T-helper 1 cell (primary cell): ENCODE measurements at places on chromosomes 4 and X.
A peak's percentile ranks its signal among the peaks of the same experiment; 100 is the strongest.

- no peak for DNase-seq
These were observed 121.2 kb downstream of the GASK1B start for GRCh38 chr4:158051401-158052235.

- DNase-seq: no peak
These were observed 2.4 kb upstream of the BCOR start for GRCh38 chrX:40100141-40100536.

DNA sequence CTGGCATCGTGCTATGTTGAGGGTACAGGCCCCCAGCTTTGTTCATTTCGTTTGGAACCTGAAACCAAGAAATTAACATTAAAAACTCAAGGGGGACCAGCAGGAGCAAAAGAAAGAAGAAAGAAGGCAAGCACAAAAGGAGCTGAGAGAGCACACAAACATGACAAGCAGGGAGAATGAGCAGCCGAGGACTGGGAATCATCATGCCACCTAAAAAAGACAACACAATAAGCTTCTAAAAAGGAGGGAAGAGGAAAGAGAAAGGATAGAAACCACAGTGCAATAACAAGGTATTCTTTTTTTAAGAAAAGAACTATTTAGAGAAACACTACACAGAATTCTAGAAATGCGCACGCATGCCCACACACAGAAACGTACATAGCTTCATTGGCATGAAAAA, 103.2 kb upstream of the FAM9B start:
- no peak for DNase-seq

- no peak for DNase-seq
These were observed 74.1 kb downstream of the STARD8 start for GRCh38 chrX:68721546-68721945.

- DNase-seq: peak; percentile 70
These were observed 60.2 kb upstream of the MSN start for GRCh38 chrX:65607070-65607742.

DNA sequence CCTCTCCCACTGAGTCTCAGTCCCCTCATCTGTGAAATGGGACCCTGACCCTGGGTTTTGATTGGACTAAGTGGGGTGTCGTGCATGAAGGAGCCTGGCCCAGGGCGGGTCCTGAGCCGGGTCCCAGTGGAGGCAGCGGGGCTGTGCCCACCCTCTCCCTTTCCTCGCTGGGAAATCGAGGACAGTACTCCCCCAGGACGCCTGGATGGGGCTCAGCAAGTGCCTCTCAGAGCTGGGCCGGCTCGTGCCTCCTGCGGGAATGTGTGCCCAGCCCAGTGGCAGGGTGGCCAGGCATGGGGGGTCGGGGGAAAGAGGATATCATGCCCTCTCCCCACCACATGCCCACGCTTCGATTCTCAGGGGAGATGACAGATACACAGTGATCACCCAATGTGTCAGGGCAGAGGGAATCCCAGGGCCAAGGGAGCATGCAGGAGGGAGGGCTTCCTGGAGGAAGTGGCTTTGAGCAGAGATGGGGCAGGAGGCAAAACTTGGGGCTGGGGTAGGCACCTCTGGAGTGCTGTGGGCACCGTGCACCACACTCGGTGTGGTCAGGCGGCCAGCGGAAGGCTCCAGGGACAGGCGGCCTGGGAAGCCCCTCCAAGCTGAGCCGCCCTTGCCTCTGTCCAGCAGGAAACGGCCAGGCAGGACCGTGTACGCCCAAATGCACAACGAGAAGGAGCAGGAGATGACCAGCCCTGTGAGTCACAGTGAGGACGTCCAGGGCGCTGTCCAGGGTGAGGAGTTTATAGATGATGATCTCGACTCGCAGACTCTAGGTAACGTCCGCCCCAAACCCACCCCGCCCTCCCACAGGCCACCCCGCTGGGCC, 203.0 kb downstream of the AFAP1 start:
- DNase-seq: no peak

DNA sequence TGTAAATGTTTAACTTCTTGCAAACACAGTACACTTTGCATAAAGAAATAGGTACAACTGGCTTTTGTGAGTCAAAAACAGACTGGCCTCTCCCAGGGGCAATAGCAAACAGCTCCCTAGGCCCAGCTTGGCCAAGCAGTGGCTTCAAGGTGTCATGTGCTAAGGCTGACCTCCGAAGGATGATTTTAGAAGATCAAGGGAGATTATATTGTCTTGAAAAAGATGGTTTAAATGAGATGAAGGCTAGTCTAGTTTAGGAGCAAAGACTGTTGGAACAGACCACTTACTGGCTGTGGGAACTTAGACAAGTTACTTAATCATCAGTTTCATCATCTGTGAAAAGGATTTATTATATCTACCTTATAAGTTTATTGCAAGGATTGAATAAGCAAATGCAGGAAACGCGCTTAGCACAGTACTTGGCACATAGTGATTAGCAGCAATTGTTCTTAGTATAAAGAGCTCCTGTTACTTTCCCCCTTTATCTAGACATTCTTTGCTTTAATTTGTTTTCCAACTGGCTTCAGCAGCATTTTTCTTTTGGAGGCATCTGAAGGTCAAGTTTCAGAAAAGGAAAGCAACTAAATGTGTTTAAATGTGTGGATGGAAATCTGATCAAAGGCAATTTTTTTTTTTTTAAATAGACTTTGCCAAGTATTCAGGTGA, 17.2 kb downstream of the ANXA3 start:
- DNase-seq: no peak

GRCh38 chr4:101993842-101994775, 203.6 kb downstream of the BANK1 start:
- DNase-seq: no peak

DNA sequence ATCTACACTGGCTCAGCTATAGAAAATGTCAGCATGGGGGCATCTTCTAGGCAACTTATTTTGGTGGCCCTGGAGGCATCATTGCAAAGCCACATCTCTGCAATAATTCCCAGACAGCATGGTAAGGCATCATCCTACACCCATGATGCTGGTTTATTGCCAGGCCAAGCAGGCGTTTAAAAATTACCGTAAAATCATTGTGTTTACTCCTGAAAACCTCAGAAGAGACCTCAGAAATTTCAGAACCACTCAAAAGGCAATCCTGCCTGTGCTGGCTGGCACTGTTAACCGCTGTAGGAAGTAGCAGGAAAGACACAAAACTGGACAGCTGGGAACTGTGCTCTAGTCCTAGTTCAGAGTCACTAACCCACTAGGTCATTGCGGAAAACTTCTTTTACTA, 63.2 kb downstream of the MID1 start:
- DNase-seq: no peak

GRCh38 chr4:69038582-69038981, 57.7 kb upstream of the UGT2B7 start:
- no peak for DNase-seq

GRCh38 chrX:9151772-9152307, 117.9 kb upstream of the FAM9B start:
- no peak for DNase-seq
